ENCODE measurements at places on chromosomes 12 and 14. TPM values are rescaled to one million over a fixed set of nuclear protein-coding genes. Genes with fewer than 3 reads are reported as not detected.

GRCh38 chr12:25495331-25496097 is 57.6 kb downstream of the LMNTD1 start:
- DNase-seq = no peak

DNA sequence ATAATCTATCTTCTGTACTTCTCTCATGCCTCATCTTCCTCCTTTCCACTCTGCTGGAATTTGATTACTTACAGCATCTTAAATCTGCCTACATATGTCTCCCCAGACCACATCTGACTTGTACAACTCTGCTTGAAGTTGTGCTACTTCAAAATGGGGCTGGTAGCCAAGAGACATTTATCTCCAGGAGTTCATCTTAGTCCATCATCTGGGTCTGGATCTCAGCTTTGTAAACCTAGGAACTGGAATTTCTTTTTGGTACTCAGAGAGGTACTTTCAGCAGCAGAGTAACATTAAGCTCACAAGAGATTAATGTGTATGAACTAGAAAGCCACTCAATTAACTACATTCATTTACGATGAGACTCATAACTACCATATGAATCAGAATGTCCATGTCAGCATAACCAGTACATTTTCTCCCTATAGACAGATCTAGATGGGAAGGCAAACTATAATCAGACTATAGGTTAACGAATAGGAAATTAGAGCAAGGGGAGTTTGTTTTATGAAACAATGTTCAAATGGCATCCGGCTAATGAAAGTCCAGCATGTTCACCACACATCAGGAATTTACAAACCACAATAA is 178.8 kb downstream of the CEP128 start:
- no peak for DNase-seq

DNA sequence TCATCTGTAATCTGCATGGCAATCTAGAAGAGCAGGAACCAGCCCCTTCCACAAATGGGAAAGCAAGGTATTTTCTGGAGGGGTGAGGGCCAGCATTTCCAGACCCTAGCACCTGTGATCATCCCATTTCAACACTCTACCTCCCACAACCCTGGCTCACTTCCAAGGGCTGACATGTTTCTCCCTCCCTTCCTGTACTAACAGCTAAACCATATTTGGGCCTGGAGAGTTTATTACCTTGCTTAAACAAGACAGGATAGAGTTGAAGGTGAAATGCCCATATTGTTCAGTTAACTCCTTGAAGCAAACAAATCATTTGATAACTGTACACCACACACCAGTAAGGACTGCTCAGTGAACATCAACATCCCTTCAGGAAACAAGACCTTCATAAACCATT is 158.4 kb downstream of the PPM1H start:
- DNase-seq = no peak

Gene IGFBP6
- polyA plus RNA-seq = 13.2 TPM

Gene KRT78
- polyA plus RNA-seq = not detected

Gene CIT
- 21.9 TPM for polyA plus RNA-seq

Gene IFNG
- polyA plus RNA-seq = not detected

Gene TBX3
- 94.4 TPM for polyA plus RNA-seq

DNA sequence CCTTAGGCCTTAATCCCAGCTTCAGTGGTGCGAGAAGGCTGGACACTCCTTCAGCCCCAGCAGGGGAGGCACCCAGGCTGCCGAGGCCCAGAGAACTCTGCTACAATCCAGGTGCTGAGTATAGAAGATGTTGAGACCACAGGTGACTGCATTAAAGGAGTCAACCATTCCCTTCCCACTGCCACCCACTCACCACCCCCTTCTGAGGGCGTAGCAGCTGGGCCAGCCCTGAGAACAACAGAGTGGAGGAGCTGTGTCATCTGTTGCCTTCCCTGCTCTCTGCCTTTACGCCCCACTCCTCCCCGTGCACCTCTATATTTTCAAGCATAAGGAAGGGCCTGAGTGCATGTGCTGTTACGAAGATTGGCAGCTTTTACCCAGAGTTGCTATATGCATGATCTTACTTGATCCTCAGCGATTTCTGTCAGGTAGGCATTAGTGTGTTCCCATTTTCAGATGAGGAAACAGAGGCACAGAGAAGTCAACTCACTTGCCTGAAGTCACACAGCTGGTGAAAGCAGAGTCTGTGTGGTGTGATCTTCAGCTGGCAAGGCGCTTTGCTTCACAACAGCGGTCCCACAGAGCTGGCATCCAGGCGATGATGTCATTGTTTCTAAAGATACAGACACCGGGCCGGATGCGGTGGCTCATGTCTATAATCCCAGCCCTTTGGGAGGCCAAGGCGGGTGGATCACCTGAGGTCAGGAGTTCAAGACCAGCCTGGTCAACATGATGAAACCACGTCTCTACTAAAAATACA is 46.7 kb downstream of the RIN3 start:
- DNase-seq = no peak

GRCh38 chr14:57961786-57962060 is 95.8 kb upstream of the SLC35F4 start:
- DNase-seq = no peak

DNA sequence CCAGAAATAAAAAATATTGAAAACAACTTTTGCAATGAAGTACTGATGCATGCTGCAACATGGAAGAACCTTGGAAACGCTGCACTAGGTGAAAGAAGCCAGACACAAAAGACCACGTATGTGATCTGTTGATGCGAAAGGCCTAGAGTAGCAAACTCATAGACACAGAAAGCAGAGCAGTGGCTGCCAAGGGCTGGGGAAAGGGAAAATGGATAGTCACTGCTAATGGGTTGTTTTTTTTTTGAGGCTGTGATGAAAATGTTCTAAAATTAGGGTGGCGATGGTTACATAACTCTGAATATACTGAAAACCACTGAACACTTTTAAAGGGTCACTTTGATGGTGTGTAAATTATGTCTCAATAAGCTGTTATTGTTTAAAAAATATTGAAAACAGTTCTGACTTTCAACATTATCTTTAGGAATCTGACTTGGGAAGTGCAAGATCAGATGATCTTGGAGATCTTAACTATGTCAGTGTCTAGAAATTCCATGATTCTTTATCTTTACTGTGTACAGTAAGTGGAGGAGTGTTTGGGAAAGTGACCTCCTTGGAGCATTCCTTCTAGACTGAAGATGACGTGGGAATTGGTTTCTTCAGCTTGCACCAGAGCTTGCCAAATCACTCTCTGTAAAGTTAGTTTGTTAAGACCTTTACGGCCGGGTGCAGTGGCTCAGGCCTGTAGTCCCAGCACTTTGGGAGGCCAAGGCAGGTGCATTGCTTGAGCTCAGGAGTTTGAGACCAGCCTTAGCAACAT is 12.4 kb downstream of the MLXIP start:
- DNase-seq = no peak

Gene LRRC9
- polyA plus RNA-seq = 2.3 TPM

Gene PRB2
- polyA plus RNA-seq = not detected

Gene OR4E1
- polyA plus RNA-seq = not detected

DNA sequence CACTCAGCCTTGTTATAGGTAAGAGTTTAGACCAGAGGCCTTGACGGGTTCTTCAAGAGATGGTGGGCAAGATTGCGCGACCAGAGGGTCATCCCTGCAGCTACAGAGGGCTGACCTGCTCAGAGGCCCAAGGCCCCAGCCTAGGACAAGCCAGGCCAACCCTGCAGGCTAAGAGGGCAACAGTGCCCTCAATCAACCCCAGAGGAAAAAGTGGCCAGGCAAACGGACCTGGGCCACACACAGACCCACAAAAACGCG is 1.3 kb downstream of the SSH1 start:
- DNase-seq = no peak

- no peak for DNase-seq
Observed at GRCh38 chr12:93664573-93665138, 12.5 kb upstream of the CRADD start.

DNA sequence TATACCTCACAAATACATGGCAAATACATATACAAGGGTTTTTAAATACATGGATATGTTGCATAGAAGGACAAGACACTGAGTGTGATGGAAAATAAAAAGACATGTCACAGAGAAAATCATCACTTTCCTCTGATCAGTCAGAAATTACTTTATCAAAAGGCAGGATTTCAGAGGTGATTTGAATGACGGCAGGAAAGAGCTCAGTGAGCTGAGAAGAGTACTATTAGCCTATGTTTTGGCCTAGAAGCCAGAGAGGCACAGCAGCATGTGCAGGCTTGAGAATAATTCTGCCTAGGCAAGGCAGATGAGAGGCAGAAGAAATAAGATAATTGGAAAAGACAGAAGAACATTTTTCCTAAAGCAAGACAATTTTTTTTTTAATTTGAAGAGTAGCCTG is 94.9 kb downstream of the BCAT1 start:
- no peak for DNase-seq

- DNase-seq = no peak
Observed at GRCh38 chr14:58731465-58732293, 93.9 kb downstream of the DACT1 start.

Gene DHRS7
- polyA plus RNA-seq = 74.4 TPM

GRCh38 chr12:25072906-25073650 is 121.9 kb downstream of the DNAI7 start:
- DNase-seq = no peak

- no peak for DNase-seq
Observed at GRCh38 chr12:72511906-72512305, 239.7 kb downstream of the TRHDE start.

Gene GPRC5D
- 0.30 TPM for polyA plus RNA-seq

- no peak for DNase-seq
Observed at GRCh38 chr14:102058146-102058545, 28.7 kb downstream of the HSP90AA1 start.

- no peak for DNase-seq
Observed at GRCh38 chr12:13744561-13744960, 236.8 kb downstream of the GRIN2B start.

- DNase-seq = no peak
Observed at GRCh38 chr12:88310069-88310468, 168.0 kb downstream of the TMTC3 start.

DNA sequence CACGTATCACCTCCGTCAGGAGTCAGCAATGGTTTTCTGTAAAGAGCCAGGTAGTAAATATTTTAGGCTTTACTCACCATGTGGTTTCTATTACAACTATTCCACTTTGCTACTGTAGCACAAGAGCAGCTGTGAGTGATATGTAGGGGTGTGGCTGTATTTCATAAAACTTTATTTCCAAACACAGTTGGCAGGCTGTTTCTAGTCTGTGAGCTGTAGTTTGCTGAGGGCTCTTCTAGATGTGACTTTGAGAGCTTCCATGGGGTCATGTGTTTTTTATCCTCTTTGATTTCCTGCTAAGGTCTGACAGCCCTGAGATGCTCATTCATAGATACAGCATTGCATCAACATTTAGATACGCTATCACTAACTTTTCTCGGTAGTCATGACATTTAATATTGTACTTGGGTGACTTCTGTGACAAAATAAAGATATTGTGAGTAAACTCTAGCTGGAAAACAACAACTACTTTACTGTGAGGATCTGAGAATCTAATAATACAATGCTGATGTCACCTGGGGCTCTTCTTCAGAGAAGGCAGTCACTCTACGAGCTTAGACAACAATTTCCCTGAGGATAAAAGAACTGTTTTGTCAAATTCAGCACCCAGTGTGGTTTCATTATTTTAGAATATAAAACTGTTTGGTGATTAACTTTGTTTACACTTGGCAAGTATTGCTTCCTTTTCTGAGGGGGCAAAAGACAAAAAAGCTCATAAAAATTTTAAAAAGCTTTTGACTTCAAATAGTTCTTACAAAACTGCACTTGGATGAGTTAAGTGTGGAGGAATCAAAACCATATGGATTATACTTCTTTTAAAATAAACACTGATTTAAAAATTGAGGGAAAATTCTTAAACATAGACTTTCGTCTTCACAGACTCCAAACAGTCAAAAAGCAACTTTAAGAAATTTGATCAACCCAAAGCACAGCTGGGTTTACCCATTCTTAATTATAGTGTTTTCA is 231.2 kb upstream of the DCN start:
- no peak for DNase-seq

DNA sequence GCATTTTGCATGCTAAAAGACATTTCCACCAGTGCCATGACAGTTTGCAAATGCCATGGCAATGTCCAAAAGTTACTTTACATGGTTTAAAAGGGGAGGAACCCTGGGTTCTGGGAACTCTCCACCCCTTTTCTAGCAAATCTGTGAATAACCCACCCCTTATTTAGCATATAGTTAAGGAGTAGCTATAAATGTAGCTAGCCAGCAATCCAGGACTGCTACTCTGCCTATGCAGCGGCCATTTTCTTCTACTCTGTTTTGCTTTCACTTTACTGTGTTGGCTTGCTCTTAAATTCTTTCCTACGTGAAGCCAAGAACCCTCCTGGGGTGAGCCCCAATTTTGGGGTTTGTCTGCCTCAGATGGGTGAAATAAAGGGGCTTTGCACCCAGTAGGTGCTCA is 141.0 kb downstream of the PTPN11 start:
- no peak for DNase-seq

Gene SPX
- 15.2 TPM for polyA plus RNA-seq

DNA sequence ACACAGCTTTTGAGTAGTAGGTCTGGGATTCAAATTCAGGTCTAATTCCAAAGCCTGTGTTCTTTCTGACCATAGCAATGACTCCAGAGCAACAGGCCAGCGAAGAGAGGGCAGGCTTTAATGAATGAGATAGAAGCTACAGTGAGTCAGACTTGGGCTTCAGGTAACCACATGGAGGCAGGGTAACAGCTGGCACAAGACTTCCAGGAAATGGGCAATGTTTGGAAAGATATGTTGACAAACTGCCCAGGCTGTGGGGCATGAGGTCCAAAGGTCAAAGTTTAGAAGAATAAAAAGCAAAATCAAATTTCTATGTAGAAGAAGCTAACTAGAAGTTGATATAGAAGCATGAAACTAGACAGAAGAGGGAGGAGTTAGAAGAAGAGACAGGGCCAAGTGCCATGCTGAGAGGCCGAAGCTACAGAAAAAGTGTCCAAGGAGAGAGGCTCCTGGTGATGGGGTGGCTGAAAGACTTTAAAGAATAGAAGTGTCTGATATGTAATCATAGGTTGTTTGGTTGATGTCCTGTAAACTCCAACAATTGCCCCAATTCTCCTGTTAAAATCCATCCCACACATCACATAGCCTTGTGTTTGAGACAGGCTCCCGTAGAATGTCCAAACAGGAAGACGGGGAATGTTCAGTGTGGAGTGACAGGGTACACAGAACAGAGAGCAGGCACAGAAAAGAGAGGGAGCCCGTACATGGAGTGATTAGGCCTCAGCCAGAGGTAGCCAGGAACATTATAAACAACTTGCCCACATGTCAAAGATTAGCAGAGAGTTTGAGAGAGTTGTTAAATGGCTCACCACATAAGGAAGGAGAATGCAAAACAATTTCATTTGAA is 384.7 kb downstream of the CCDC91 start:
- no peak for DNase-seq

- no peak for DNase-seq
Observed at GRCh38 chr14:104930526-104931303, 6.0 kb downstream of the PLD4 start.

Gene MCRS1
- polyA plus RNA-seq = 85.6 TPM

DNA sequence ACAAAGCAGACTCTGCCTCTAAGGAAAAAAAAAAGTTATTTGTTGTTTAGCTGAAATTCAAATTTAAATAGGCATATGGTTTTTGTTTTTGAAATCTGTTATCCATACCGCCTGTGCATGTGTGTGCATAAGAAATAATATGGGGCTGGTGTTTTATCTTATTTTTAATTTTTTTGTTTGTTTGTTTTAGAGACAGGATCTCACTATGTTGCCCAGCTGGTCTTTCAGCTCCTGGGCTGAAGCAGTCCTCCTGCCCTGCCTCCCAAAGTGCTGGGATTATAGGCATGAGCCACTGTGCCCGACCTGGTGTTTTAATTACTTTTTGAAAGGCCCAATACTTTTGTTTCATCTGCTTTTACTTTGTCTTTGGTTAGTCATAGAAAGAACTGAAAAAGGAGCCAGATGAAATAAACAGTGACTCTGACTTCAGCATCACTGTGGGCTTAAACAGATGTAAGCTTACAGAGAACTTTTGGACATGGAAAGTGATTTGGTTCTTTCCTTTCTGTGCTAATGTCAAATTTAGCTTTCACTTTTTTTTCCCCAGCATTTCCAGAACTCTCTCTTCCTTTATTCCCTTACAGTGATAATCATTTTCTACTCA is 37.2 kb downstream of the SUPT16H start:
- DNase-seq = no peak
